ENCODE measurements at places on chromosomes 2 and 18. TPM values are rescaled to one million over a fixed set of nuclear protein-coding genes. Genes with fewer than 3 reads are reported as not detected.

MARCHF4 gene
- polyA plus RNA-seq, result 0.04 TPM

CLEC4F gene
- 0.34 TPM for polyA plus RNA-seq

LTBP1 gene
- 11.1 TPM for polyA plus RNA-seq

ALPI gene
- polyA plus RNA-seq, result not detected

SKA1 gene
- 0.57 TPM for polyA plus RNA-seq

MOGAT1 gene
- 0.18 TPM for polyA plus RNA-seq

DSG4 gene
- polyA plus RNA-seq, result not detected

MAPRE3 gene
- 20.4 TPM for polyA plus RNA-seq

TFCP2L1 gene
- polyA plus RNA-seq, result 7.1 TPM

LOXHD1 gene
- polyA plus RNA-seq, result 0.49 TPM

FHOD3 gene
- polyA plus RNA-seq, result 1.0 TPM

RGPD4 gene
- polyA plus RNA-seq, result not detected

IL1F10 gene
- not detected for polyA plus RNA-seq

GPR155 gene
- 1.7 TPM for polyA plus RNA-seq

SNORC gene
- 0.63 TPM for polyA plus RNA-seq

ANKRD30BL gene
- polyA plus RNA-seq, result not detected

TUBB8B gene
- 0.47 TPM for polyA plus RNA-seq

SH3RF3 gene
- polyA plus RNA-seq, result 2.9 TPM

TTR gene
- 0.43 TPM for polyA plus RNA-seq

ASNSD1 gene
- polyA plus RNA-seq, result 31.4 TPM

POTEI gene
- polyA plus RNA-seq, result 0.03 TPM

ASTL gene
- 0.14 TPM for polyA plus RNA-seq

PDCD1 gene
- 0.80 TPM for polyA plus RNA-seq

INHBB gene
- polyA plus RNA-seq, result 6.2 TPM

CCDC141 gene
- 2.1 TPM for polyA plus RNA-seq

RRM2 gene
- 5.2 TPM for polyA plus RNA-seq

ZAP70 gene
- 5.4 TPM for polyA plus RNA-seq

LRRTM1 gene
- polyA plus RNA-seq, result 0.08 TPM

ADRA2B gene
- polyA plus RNA-seq, result 0.25 TPM

RBM44 gene
- 0.26 TPM for polyA plus RNA-seq

POTEJ gene
- polyA plus RNA-seq, result not detected

RTKN gene
- polyA plus RNA-seq, result 21.9 TPM

IL36RN gene
- 0.01 TPM for polyA plus RNA-seq

RELCH gene
- 13.6 TPM for polyA plus RNA-seq

DNMT3A gene
- polyA plus RNA-seq, result 9.2 TPM

ZEB2 gene
- 77.6 TPM for polyA plus RNA-seq

GPR45 gene
- polyA plus RNA-seq, result not detected

TXNDC2 gene
- polyA plus RNA-seq, result 0.16 TPM

EXOC6B gene
- polyA plus RNA-seq, result 3.3 TPM

C2orf80 gene
- polyA plus RNA-seq, result 0.18 TPM

MRPL53 gene
- 70.6 TPM for polyA plus RNA-seq

RND3 gene
- polyA plus RNA-seq, result 24.2 TPM

CD8B2 gene
- not detected for polyA plus RNA-seq

DCDC2C gene
- polyA plus RNA-seq, result not detected

All from lung (tissue), 17 donors.